ENCODE measurements at places on chromosomes 2 and 18.

- peak; percentile 56 for DNase-seq
Observed at GRCh38 chr2:69642709-69643601, 584 bp downstream of the AAK1 start.

GRCh38 chr2:211816754-211817153 lies 721.8 kb downstream of the ERBB4 start:
- no peak for DNase-seq

GRCh38 chr2:12737297-12737696 lies 20.6 kb downstream of the TRIB2 start:
- no peak for DNase-seq

DNA sequence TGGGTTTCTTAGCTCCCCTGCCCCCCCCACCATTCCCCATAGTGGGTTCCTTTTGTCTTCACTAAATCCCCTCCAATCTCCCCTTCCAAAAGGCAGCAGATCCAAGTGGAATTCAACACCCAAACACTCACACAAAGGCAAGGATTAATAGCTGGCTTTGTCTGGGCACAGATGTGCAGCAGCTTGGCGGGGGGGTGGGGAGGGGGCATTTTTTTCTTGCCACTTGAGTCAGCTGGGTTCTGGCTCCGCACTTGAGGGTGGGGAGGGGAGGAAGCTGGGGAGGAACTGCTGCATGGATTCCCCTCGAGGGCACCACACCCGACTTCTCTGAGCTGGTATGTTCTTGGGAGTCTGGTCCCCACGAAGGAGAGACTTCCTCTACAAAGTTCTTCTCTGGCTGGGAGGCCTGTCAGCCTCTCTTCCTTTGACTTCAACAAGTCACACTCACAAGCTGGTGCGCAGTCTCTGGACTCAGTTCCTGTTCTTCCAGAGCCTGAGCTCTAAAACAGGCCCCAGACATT lies 36.0 kb downstream of the SERTAD2 start:
- no peak for DNase-seq

GRCh38 chr2:238135601-238136150 lies 2.8 kb upstream of the KLHL30 start:
- DNase-seq = no peak
